ENCODE measurements at places on chromosomes 4 and X.

DNA sequence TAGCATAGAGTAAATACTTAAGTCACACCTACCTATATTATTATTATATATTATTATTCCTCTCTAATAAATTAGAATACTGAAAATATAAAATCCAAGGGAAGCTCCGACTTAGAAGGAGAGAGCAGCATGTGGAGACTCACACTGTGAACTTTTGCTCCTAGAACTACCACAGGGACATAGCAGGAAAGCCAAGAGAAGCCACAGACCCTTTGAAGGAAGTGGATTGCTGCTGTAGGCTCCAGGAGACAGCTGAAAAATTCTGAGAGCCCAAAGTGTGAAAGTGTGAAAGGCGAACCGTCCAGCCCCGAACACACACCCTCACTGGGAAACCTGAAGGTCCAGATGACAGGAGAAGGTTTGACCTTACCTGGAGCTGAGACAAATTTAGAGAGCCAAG lies 177.0 kb downstream of the FAM13A start:
- DNase-seq: no peak

GRCh38 chr4:118751629-118752323 lies 66.6 kb downstream of the METTL14 start:
- no peak for DNase-seq

DNA sequence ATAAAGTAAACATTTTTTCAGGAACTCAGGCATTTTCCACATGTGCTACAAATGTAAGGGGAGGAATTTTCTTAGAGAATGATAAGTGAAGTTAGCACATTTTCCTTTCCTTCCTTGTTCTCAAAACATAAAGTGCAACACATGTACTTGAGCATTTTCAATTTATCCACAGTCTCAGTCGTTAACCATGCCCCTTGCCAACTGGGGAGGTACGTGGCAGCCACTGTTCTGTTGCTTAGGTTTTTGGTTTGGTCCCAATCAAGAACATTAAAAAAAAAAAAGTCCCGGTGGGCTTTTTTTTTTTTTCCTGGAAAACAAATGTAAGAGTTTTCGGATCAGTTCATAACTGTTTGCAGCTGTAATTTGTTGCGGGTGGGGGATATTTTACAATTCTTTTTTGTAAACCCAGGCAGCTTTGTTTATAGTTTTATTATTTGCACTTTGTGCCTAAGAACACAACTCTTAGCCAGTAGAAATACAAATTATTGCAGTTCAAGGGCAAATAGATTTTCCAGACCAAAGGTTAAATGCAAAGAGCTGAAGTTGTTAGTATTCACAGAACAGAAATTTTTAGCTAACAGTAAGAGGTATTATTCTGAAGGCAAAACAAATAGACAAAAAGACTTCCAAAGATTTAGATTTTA lies 112.1 kb upstream of the NAP1L5 start:
- DNase-seq: no peak

- DNase-seq: no peak
Observed at GRCh38 chr4:82954212-82954611, 53.7 kb downstream of the THAP9 start.

- DNase-seq: no peak
Observed at GRCh38 chrX:54921427-54922021, 900 bp downstream of the TRO start.

GRCh38 chr4:68267433-68267944 lies 22.0 kb upstream of the TMPRSS11B start:
- no peak for DNase-seq

GRCh38 chr4:156764846-156765245 lies 206.8 kb downstream of the PDGFC start:
- DNase-seq: no peak

- DNase-seq: no peak
Observed at GRCh38 chrX:120660637-120661036, 30.8 kb upstream of the C1GALT1C1 start.

Measured in ascending aorta (tissue), 2 donors.